ENCODE measurements at places on chromosomes 6 and 20. TPM values are rescaled to one million over a fixed set of nuclear protein-coding genes. Genes with fewer than 3 reads are reported as not detected.

- no peak overlapping the region for H3K4me3 ChIP-seq
- H3K27ac ChIP-seq, result no peak overlapping the region
- no peaks in the 10 kb centered on the region for H3K27me3 ChIP-seq
- no peaks in the 10 kb centered on the region for H3K4me1 ChIP-seq
- no peaks in the 10 kb centered on the region for H3K36me3 ChIP-seq
Measured at GRCh38 chr6:136517002-136517401, 33.2 kb downstream of the MAP7 start.

DNA sequence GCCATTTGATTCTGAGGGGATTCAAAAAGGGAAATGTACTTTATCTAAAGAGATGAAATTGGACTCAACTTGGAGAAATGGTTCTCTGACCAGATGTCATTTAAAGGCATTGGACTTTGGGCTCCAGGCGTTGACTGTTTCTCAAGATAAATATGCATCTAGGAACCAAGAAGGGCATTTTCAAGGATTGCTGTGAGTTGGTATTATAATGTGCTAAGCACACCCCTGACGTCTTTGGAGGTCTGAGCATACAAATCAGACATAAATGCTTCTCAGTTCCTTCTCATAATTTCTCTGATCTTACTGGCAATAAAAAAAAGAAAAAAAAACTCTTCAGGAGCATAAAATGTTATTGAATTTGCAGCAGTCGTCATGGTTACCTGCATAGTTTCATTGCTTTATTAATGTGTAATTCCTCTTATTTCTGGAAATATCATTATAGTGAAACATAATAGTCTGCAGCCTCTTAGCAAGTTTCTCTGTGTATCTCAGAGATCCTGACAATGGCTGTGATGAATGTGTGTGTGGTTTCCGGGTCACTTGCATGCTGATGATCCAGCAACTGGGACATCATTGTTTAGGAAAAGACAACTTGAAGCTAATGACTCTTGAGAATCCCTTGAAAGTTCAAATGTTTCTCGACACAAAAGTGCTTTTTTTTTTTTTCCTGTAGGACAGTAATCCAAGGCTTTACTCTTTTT lies 136.0 kb downstream of the AIG1 start:
- no peaks in the 10 kb centered on the region for H3K4me1 ChIP-seq
- no peak for DNase-seq
- no peaks in the 10 kb centered on the region for H3K36me3 ChIP-seq
- H3K27me3 ChIP-seq, result no peaks in the 10 kb centered on the region

DNA sequence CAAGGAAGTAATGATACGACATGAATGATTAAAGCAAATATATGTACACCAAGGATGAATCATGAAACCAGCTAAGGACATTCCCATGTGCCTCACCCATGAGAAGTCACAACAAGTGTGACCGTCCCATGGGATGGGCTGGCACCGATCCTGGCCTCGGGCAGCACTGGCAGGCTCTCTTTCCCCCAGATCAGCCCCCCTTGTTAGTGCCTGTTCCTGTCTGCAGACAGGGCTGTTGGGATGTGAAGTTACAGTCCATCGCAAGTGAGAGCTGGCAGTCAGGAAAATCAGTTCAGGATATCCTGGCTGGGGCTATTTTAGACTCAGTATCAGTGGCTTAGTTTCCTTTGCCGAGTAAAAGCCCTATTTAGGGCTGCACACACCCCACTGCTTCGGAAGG lies 129.2 kb upstream of the SNX9 start:
- H3K36me3 ChIP-seq, result no peaks in the 10 kb centered on the region
- H3K27ac ChIP-seq, result no peak overlapping the region
- DNase-seq, result no peak
- H3K27me3 ChIP-seq, result no peaks in the 10 kb centered on the region
- H3K4me1 ChIP-seq, result no peaks in the 10 kb centered on the region

Gene GHRH
- total RNA-seq, result not detected

- H3K27ac ChIP-seq, result no peak overlapping the region
- no peaks in the 10 kb centered on the region for H3K36me3 ChIP-seq
- no peaks in the 10 kb centered on the region for H3K4me1 ChIP-seq
Measured at GRCh38 chr6:6969761-6970223, 138.0 kb upstream of the RREB1 start.

Gene VSTM2L
- total RNA-seq, result not detected

DNA sequence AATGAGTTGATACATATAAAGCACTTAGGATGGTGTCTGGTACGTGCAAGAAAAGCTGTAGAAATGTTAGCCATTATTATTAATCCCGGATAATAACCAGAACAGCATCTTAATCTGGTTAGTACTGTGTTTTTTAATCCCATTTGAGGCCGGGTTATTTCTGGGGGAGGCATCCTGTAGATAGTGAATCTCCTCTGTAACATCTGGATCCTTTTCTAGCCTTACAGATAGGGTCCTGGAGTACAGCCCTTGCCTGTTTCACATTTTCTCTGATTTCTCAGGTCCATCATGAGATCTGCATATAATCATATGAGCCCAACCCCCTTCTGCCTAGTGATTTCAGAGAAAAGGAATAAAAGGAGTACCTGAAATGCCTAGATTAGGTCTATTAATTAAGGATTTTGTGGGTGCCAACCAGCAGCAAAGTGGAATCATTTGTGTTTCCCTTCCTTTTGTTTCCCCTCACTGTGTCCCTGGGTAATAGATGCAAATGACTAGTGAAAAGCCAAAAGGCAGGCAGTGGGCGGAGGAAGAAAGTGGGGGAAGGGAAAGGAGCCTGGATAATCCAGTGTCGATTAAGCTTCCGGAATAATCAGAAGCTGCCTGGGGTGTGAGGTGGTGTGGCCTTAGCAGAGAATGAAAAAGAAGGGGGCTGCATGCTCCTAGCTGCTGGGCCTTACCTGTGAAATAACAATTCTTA lies 88.9 kb downstream of the SOBP start:
- no peaks in the 10 kb centered on the region for H3K4me1 ChIP-seq
- no peak overlapping the region for H3K27ac ChIP-seq
- no peaks in the 10 kb centered on the region for H3K27me3 ChIP-seq
- H3K4me3 ChIP-seq, result no peak overlapping the region
- DNase-seq, result no peak
- H3K36me3 ChIP-seq, result no peaks in the 10 kb centered on the region

GRCh38 chr6:29071831-29072723 lies 15.0 kb downstream of the OR2B3 start:
- H3K4me1 ChIP-seq, result no peaks in the 10 kb centered on the region
- H3K4me3 ChIP-seq, result no peak overlapping the region
- no peak overlapping the region for H3K27ac ChIP-seq
- H3K36me3 ChIP-seq, result no peaks in the 10 kb centered on the region

GRCh38 chr6:136963259-136963658 lies 41.2 kb downstream of the SLC35D3 start:
- no peak overlapping the region for H3K4me3 ChIP-seq
- no peaks in the 10 kb centered on the region for H3K4me1 ChIP-seq
- H3K36me3 ChIP-seq, result no peaks in the 10 kb centered on the region
- no peaks in the 10 kb centered on the region for H3K27me3 ChIP-seq
- no peak overlapping the region for H3K27ac ChIP-seq

DNA sequence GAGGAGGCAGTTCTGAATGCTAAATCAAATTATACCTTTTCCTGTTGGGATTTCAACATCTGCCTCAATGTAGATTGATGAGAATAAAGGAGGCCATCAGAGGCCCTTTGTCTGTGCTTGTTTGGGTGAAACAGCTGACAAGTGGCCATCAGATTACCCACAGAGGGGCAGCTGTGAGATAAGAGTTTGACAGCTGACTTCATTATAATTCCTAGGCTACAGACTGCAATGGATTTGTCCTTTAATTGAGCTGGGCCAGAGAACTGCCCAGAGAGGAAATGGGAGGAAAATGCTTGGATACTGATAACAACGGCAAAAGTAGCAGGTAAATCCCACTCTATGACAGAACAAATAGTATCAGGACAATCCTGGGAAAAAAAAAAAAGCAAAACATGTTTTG lies 649.4 kb downstream of the HDGFL1 start:
- H3K4me3 ChIP-seq, result no peak overlapping the region
- no peak for DNase-seq
- no peaks in the 10 kb centered on the region for H3K36me3 ChIP-seq
- no peaks in the 10 kb centered on the region for H3K27me3 ChIP-seq

DNA sequence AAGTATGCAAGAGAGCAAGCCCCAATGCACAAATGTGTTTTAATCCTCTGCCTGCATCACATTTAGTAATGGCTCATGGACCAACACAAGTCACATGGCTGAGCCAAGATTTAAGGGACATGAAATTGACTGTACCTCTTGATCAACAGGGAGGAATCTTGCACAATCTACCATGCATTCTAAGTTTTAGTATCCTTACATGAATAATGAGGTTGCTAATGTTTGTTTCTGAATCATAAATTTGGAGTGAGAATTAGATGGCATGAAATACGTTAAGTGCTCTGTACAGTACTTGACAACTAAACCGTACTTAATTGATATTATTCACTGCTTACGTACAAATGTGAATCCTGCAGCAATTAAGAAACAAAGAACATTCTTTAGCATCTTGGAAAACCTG lies 553.8 kb upstream of the JAG1 start:
- H3K4me3 ChIP-seq, result no peak overlapping the region
- H3K27me3 ChIP-seq, result no peaks in the 10 kb centered on the region
- no peak for DNase-seq

GRCh38 chr6:143449714-143450452 lies 612 bp downstream of the ADAT2 start:
- peaks cover 14% of the 10 kb centered on the region for H3K4me1 ChIP-seq
- peak; percentile 32 for DNase-seq
- peaks cover 4% of the 10 kb centered on the region for H3K36me3 ChIP-seq

Gene ADTRP
- total RNA-seq, result 44.3 TPM

- no peaks in the 10 kb centered on the region for H3K27me3 ChIP-seq
- H3K4me3 ChIP-seq, result no peak overlapping the region
- no peak for DNase-seq
- H3K27ac ChIP-seq, result no peak overlapping the region
- H3K36me3 ChIP-seq, result peaks cover 22% of the 10 kb centered on the region
Measured at GRCh38 chr6:57102976-57103375, 13.0 kb downstream of the ZNF451 start.

Gene MTFR2
- 1.2 TPM for total RNA-seq

GRCh38 chr20:14334306-14334930 lies 3.0 kb downstream of the FLRT3 start:
- H3K4me3 ChIP-seq, result no peak overlapping the region
- DNase-seq, result no peak
- H3K27me3 ChIP-seq, result no peaks in the 10 kb centered on the region
- H3K4me1 ChIP-seq, result no peaks in the 10 kb centered on the region
- no peaks in the 10 kb centered on the region for H3K36me3 ChIP-seq

- H3K27ac ChIP-seq, result no peak overlapping the region
- no peaks in the 10 kb centered on the region for H3K27me3 ChIP-seq
Measured at GRCh38 chr20:44537993-44538392, 16.1 kb upstream of the SERINC3 start.

- H3K27me3 ChIP-seq, result no peaks in the 10 kb centered on the region
- no peak for DNase-seq
Measured at GRCh38 chr6:129342243-129342642, 367.7 kb downstream of the ARHGAP18 start.

DNA sequence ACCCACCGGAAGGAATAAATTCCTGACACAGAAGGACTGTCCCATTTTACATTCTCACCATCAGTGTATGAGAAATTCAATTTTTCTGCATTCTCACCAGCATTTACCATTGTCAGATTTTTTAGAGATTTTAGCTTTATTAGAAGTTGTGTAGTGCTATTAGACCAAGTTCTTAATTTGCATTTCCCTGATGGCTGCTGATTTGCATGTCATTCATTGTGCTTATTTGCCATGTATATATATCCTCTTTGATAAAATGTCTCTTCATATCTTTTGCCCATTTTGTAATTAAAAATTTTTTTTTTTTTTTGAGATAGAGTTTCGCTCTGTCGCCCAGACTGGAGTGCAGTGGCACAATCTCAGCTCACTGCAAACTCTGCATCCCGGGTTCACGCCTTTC lies 9.8 kb upstream of the HLA-DRB5 start:
- H3K27ac ChIP-seq, result no peak overlapping the region
- no peaks in the 10 kb centered on the region for H3K36me3 ChIP-seq
- no peaks in the 10 kb centered on the region for H3K27me3 ChIP-seq
- no peaks in the 10 kb centered on the region for H3K4me1 ChIP-seq

DNA sequence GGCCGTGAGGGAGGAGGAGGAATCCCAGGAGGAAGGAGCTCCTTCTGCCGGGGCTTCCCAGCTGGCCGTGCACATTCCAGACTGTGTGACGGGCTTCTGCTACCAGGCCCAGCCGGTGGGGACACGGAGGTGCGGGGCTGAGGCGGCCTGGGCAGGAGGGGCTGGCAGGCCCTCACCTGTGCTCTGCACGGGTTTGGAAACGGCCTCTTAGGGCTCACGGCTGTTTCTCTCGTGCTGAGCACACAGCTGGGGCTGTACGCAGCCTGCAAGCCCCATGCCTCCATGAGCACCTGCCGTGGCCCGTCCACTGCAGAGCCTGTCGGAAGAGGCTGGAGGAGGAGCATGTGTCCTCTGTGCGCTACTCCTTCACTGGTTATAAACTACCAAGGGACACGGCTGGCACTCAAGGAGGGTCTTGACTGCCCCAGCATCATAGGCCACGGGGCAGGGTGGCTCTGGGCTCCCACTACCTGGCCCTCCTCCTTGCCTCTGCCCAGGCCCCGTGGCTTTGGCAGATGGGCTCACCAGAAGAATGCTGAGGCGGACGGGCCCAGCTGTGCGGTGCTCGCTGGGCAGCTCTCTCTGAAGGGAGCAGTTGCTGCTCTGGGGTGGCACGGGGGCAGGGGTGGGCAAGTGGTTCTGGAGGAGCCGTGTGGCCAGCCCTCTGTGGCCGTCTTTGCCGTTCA lies 15.8 kb downstream of the NPEPL1 start:
- H3K27ac ChIP-seq, result no peak overlapping the region
- H3K36me3 ChIP-seq, result peaks cover 20% of the 10 kb centered on the region
- no peaks in the 10 kb centered on the region for H3K27me3 ChIP-seq
- no peak overlapping the region for H3K4me3 ChIP-seq

Gene ADGRF1
- total RNA-seq, result not detected

DNA sequence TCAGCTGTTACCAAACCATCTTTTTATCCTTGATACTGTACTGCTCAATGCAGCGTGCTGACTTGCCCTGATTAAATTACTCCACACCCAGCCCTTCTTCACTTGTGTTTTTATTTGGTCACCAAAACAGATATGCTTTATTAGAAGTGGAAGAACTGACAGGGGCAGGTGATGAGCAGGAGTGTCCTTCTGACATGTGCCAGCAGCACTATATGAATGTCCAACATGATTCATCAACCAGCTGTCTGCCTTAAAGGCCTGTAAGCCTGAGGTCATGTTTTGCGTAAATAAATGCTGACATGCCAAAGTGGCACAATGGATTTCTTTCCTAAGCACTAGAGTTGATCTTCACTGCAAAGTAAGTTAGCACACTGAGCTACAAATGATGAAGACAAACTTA lies 15.4 kb downstream of the POPDC3 start:
- H3K4me3 ChIP-seq, result no peak overlapping the region
- no peak for DNase-seq
- H3K36me3 ChIP-seq, result no peaks in the 10 kb centered on the region
- H3K27ac ChIP-seq, result no peak overlapping the region
- H3K4me1 ChIP-seq, result no peaks in the 10 kb centered on the region
- peaks cover 3% of the 10 kb centered on the region for H3K27me3 ChIP-seq

Gene ME1
- total RNA-seq, result 0.49 TPM

DNA sequence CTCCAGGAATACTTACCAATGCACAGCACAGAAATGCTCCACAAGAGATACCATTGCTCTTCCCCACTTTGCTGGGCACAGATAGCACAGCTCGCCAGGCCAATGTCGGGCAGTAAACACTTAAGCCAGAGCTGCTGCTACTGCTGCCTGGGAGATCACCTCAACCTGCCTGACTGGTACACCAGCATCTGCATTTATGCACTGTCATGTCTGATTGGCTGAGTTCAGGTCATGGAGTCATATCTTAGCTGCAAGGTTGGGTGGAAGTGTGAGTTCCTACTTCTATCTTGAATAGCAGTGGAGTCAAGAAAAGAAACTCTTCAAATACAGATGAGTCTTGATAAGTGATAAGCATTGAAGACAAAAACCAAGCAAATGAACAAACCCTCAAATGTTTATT lies 10.9 kb upstream of the ADGRF4 start:
- no peak overlapping the region for H3K4me3 ChIP-seq
- no peaks in the 10 kb centered on the region for H3K36me3 ChIP-seq
- H3K4me1 ChIP-seq, result no peaks in the 10 kb centered on the region
- no peak overlapping the region for H3K27ac ChIP-seq
- H3K27me3 ChIP-seq, result no peaks in the 10 kb centered on the region

Measured in naive thymus-derived CD4-positive, alpha-beta T cell (primary cell).